Activated CD8-positive, alpha-beta memory T cell treated with anti-CD3 and anti-CD28 coated beads for 1 hour (primary cell): ENCODE measurements at places on chromosomes 12 and 14.

- DNase-seq: no peak
Measured at GRCh38 chr12:108568338-108569154, 6.2 kb downstream of the ISCU start.

- DNase-seq: no peak
Measured at GRCh38 chr14:26200687-26201086, 397.1 kb downstream of the NOVA1 start.

DNA sequence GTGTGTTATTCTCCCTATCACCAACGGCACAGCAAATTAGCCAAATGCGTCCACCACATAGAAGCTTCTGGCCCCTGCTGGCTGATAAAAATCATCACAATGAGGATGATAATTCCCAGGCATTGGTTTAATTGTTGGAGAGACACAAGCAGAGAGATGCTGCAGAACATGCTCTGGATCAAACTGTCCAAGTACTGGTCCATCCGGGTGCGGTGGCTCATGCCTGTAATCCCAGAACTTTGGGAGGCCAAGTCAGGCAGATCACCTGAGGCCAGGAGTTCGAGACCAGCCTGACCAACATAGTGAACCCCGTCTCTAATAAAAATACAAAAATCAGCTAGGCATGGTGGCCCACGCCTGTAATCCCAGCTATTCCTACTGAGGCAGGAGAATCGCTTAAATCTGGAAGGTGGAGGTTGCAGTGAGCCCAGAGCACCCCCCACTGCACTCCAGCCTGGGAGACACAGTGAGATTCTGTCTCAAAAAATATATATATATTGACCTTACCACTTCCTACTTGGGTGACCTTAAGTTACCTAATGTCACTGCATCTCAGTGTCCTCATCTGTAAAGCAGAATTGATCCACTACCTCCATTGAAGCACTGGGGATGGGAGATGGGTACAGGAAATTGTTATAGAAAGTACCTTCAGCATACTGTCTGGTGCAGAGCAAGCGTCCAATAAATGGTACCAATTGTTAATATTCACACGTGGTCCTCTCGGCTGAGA, 83.7 kb upstream of the EGLN3 start:
- no peak for DNase-seq

- no peak for DNase-seq
Measured at GRCh38 chr14:59195912-59196311, 7.4 kb downstream of the DAAM1 start.

DNA sequence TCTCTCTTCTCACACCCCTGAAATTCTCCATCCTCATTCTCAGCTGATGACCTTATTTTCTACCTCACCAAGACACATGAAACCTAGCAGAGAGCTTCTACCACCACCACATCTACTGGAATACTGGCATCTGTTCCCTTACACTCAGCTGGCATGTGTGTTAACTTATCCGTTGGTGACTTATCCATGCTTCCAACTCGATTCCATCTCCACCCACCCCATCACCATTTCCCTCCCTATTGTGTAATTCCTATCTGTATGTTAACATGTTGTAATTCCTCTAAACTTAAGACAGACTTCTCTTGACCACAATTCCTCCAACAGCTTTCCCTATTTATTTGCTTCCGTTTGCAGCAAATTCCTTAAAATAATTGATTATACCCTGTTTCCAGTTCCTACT, 15.4 kb downstream of the C1S start:
- DNase-seq: no peak

GRCh38 chr12:1619587-1619986, 9.4 kb upstream of the WNT5B start:
- DNase-seq: no peak

DNA sequence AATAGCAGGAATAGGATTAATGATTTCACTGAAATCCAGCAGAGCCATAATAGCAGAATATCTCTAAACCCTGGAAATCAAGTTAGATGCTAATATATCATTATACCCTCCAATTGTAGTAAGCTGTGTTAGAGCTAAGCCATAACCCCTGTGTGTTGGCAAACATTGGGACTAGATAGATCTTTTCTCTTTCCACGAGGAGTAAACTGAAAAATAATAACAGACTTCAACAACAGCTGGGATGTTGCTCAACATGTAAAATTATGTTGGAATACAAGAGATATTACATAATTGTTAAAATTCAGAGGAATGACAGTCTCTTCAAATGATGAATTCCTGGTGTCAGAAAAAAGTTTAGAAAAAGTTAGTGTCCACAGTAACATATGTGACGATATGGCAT, 383.8 kb downstream of the SNAPC1 start:
- no peak for DNase-seq

GRCh38 chr14:68144051-68144681, 324.6 kb downstream of the RAD51B start:
- no peak for DNase-seq

- DNase-seq: no peak
Measured at GRCh38 chr14:38297681-38298080, 41.8 kb upstream of the CLEC14A start.

- DNase-seq: no peak
Measured at GRCh38 chr12:45231515-45232145, 15.7 kb downstream of the ANO6 start.

DNA sequence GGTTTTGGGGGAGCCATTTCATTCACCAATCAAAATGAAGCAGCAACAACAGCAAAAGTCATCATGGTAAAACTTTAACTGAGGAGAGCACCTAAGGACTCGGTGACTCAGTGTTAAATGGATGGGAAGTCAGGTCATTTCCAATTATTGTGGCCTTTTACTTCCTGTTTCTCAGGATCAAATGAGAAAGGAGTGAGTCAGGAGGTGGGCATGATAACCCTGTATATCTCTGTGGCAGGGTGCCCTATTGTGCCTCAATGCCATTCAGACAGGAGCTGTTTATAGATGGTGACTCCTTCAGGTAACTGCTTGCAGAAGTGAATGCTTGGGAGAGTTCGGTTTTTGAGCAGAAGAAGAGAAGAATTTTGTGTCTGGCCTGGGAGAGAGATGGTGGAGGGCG, 135.5 kb upstream of the CPM start:
- no peak for DNase-seq

GRCh38 chr14:61428261-61428660, 106.9 kb downstream of the PRKCH start:
- no peak for DNase-seq

DNA sequence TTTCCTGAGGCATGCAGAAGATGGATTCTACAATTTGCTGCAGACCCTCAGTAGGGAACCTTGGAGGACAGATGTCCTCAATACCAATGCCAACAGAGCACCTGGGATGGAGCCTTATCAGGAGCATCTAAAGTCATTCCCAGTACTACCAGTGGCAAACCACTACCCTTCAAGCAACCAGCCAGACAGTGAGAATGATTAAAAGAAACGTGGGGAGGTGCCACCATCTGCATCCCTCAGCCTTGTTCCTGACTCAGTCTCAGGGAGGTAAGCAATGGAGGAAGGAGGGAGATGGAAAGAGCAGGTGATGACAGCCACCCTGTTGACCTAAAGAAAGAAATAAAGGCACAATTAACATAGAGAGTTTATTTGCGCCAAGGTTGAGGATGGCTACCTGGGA, 175.2 kb upstream of the GRIN2B start:
- DNase-seq: no peak

DNA sequence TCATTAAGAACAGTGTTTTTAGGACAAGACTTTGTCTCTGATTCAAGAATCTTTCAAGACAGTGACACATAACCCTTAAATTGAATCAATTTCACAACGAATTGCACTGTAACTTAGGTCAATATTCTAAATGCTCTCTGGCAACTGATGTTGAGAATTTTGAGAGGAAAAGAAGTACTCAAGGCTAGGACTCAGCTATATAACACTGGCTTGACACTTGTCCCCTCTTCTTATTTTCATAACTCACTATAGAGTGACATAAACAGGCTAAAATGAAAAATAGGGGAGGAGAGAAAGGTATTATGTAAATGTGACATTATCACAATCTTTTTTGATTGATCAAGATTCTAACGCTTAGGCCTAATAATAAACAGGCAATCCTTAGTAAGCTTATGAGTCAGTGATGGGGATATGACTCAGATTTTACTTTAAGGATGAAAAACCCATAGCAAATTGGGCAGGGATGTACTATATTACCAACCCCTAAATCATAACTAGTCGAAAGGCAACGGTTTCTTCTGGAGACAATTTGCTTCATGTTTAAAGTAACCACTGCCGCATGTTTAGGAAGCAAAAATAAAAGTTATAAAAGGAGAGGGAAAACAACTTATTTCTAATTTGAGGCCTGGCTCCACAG, 10.9 kb downstream of the BTG1 start:
- DNase-seq: no peak
